ENCODE measurements at places on chromosomes 16 and 17. TPM values are rescaled to one million over a fixed set of nuclear protein-coding genes. Genes with fewer than 3 reads are reported as not detected.

CA5A gene
- not detected for total RNA-seq

TBC1D3E gene
- not detected for total RNA-seq

DNASE1L2 gene
- total RNA-seq, result 0.77 TPM

CRYBA1 gene
- not detected for total RNA-seq

MILR1 gene
- 4.4 TPM for total RNA-seq
